ENCODE measurements at places on chromosomes 2 and 18.

DNA sequence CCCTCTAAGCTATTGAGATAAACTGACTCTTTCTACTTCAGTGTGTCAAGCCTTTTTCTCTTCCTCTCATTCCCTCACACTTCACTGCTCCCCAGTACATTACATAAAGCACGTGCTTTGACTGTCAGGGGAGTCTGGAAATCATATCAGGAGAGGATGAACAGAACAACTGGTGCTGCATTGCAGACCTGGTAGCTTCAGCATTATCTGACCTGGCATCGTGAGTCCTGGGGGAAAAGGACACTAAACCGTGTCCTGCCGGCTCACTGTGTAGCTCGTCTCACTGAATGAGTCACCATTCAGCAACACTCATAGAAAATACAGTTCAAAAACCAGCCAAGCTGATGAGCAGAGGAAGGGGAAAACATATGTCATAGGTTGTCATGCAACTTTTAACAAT lies 108.5 kb upstream of the UNC80 start:
- peak; percentile 6 for DNase-seq

- DNase-seq = no peak
Observed at GRCh38 chr2:1850031-1850430, 105.7 kb upstream of the PXDN start.

GRCh38 chr2:161416708-161417437 lies 776 bp downstream of the TBR1 start:
- no peak for DNase-seq

DNA sequence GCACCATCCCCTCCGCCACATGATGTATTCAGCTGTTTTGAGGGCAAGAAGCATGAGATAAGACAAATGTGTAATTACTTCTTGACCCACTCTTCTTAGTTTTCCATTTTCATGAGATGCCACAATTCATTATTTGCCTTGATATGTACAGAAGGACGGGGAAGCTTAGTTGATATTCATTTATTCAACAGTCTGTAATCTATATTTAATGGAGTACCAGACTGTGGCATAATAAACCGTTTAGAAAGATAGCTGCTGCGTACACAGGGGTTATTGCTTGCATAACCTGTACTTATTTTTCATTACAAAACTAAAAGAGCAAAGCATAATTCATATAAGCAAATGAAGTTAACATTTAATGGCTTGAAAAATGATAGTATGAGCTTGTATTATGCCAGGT lies 466.4 kb upstream of the GYPC start:
- no peak for DNase-seq

GRCh38 chr2:61536180-61536571 lies 2.0 kb downstream of the XPO1 start:
- DNase-seq = no peak

GRCh38 chr2:45739796-45740485 lies 88.5 kb downstream of the PRKCE start:
- no peak for DNase-seq

Data from NCI-H1694 (cell line).